Endodermal cell (in vitro differentiated cells): ENCODE measurements at places on chromosomes 2 and 18. TPM values are rescaled to one million over a fixed set of nuclear protein-coding genes. Genes with fewer than 3 reads are reported as not detected.

Gene STK16
- total RNA-seq, result 34.8 to 42.8 TPM (median 37.7 TPM) in 3 replicates

Gene SAP130
- 33.5 to 67.4 TPM (median 58.9 TPM) in 3 replicates for total RNA-seq

Gene TMEM200C
- total RNA-seq, result 4.7 and 4.8 TPM in 2 replicates

Gene CNGA3
- 0.16 and 0.33 TPM in 2 replicates for total RNA-seq

GRCh38 chr2:64245631-64246030, 101.4 kb upstream of the PELI1 start:
- no peaks in the 10 kb centered on the region for H3K27me3 ChIP-seq
- no peak overlapping the region for H3K27ac ChIP-seq
- peaks cover 5% of the 10 kb centered on the region for H3K4me1 ChIP-seq
- H3K4me3 ChIP-seq, result no peak overlapping the region

Gene TRIM43
- not detected in 2 replicates for total RNA-seq

Gene SCN9A
- 0.35 and 0.45 TPM in 2 replicates for total RNA-seq

- no peaks in the 10 kb centered on the region for H3K36me3 ChIP-seq
- peak; percentile 61 for DNase-seq
- H3K4me1 ChIP-seq, result no peaks in the 10 kb centered on the region
- H3K27ac ChIP-seq, result no peak overlapping the region
Measured at GRCh38 chr2:43139996-43140621, 86.3 kb downstream of the ZFP36L2 start.
